Stimulated activated naive CD8-positive, alpha-beta T cell treated with anti-CD3 and anti-CD28 coated beads, Interleukin-15, amount 100 ng/mL, for 72 hours (primary cell): ENCODE measurements at places on chromosomes 4 and X.

DNA sequence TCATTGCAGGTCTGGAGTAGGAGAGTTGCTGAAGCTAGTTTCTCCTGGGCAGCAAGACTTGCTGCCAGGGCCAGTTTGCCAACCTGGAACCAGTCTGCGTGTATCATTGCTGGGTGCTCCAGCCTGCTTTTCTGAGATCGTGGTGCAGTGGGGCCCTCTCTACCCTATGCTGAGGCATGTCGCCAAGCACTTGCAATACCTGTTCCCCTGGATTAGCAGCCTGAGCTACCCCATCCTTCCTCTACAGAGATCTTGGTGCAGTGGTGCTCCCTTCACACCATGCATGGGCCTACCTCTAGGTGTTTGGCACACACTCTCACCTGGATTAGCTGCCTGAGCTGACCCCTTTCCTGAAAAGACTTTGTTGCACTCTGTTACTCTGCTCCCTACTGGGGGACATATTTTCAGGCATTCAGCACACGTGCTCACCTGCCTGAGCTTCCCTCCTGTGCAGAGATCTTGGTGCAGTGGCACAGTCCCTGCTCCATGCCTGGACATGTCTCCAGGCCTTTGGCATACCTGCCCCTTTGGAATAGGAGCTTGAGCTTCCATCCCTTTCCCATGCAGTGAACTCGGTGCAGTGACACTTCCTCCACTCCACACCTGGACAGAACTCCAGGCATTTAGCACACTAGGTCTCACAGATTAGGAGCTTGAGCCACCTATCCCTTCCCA lies 133.7 kb upstream of the CXCL13 start:
- DNase-seq = no peak

- no peak for DNase-seq
These were observed 426.5 kb upstream of the FMR1 start for GRCh38 chrX:147485207-147485606.

DNA sequence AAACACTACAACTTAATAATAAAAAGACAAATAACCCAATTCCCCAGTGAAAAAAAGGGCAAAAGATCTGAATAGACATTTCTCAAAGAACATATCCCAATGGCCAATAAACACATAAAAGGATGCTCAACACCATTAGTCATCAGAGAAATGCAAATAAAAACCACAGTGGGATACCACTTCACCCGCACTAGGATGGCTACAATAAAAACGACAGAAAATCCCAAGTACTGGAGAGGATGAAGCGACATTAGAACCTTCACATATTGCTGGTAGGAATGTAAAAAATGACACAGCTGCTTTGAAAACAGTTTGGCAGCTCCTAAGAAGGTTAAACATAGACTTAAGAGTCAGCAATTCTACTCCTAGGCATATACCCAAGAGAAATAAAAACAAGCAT lies 140.6 kb upstream of the ARX start:
- no peak for DNase-seq

DNA sequence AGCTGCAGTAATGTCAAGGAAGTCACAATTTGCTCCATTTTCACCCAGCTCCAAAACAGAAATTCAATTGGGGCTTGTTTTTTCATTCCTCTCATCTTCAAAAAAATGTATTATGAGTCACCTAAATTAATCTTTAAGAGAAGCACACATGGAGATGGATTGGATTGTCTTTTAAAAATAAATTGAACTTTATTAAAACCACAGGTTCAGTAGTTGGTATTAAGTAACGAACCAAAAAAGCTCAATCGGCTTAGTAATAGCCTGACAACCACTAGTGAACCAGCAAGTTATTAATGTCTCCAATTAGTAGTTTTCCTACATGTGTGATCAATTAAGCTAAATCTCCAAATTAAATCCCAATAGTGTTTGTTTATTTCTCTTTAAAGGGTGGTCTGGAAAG lies 283.5 kb upstream of the GIMD1 start:
- DNase-seq = no peak

- no peak for DNase-seq
These were observed 76.4 kb downstream of the CBLL2 start for GRCh38 chrX:22349116-22349515.

- no peak for DNase-seq
These were observed 113.6 kb downstream of the FAM53A start for GRCh38 chr4:1570291-1571164.

DNA sequence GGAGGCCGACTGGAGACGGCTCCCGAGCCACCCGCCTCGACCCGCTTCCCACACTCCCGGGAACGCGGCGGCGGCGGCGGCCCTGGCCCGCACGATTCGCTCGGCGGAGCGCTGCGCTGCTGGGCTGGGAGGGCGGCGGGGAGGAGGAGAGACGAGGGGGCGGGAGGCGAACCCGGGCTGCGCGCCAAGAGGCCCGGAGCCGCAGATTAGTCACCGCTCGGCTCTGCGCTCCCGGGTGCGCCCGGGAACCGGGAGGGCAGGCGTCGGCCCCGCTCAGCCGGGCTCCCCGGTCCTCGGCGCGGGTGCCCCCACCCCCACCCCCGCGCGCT lies 11.2 kb upstream of the BCOR start:
- peak; percentile 60 for DNase-seq

- no peak for DNase-seq
These were observed 69.7 kb upstream of the PGRMC2 start for GRCh38 chr4:128357286-128357685.

GRCh38 chr4:15455290-15455689 lies 14.4 kb upstream of the CC2D2A start:
- no peak for DNase-seq

- no peak for DNase-seq
These were observed 218.1 kb downstream of the ANTXR2 start for GRCh38 chr4:79854856-79855502.

DNA sequence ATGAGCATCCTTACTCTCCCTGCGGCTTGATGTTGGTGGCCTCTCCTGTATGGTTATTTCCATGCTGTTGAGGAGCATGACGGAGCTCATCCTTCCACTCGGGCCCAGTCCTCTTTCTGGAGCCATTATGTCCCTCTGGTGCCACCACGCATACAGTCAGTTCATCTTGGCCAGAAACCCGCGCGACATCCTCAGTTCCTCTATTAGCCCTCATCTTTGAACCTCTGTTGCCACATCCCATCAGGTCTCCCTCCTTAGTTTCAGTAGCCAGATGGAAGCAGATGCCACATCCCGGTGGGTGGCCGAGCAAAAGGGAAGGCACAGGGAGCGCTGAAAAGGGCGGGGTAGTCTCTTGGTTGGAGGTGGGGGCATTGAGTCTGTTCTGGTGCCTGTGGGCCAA lies 4.6 kb downstream of the LOC101059915 start:
- no peak for DNase-seq

DNA sequence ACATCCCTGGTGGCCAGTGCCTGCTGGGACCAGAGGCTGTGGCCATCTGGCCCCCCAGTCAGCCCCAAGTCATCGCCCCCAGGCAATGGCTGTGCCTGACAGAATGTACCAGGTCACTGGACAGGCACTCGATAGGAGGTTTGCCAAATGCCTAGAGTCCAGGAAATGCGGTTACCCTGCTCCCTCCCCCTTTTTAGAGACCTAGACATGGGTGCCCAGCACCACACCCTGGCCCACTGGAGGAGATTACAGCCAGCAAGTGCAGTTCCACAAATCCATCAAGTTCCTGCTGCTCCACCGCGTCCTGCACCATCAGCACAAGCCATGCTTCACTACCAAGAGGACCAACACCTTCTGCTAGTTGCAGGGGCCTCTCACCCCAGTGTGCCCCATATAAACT lies 16.2 kb upstream of the ZFX start:
- DNase-seq = no peak

DNA sequence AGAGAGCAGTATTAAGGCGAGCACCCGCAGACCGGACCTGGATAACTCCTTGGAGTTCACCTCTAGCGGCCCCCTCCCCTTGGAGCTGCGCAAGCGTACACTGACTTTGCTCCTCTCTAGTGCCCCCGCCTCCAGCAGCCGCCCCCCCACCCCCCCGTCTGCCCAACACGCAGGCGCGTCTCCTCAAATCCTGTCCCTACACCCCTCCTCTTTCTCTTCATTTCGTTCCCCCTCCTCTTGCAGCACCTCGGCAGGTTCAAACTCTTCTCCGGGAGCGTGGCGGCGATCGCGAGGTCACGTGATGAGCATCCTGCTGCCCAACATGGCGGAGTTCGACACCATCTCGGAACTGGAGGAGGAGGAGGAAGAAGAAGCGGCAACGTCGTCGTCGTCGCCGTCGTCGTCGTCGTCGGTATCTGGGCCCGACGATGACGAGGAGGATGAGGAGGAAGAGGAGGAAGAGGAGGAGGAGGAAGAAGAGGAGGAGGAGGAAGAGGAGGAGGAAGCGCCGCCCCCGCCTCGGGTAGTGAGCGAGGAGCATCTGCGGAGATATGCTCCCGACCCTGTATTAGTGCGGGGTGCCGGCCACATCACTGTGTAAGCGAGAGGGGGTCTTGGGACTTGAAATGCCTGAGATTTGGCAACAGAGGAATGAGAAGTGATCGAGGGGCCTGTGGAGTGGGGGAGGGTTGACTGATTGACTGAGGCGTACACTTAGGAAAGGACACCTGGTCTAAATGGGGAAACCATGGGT lies at the start of gene CHIC1:
CHIC1 (plus strand) TSS at position 214 of the 754 bp plus-strand sequence; CDS start at position 302, 88 bp downstream.
- DNase-seq = peak; percentile 71

DNA sequence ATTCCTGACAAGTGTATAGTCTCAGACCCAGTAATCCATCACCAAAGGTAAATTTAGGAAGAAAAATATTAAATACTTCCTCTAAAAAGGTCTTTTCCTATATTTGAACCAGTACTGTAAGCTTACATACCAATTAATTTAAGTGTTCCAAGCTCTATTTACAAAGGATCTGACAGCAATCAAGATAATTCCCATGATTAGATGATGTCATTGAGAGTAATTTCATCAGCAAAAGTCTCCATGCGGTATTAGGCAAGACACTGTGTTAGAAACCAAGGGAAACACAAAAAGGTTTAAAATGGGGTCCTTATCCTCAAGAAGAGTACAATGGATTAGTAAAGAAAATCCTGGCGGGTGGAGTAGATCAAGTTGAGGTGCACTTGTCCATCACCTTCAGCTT lies 198.5 kb downstream of the PRDM5 start:
- DNase-seq = no peak
